Fibroblast of mammary gland (primary cell): ENCODE measurements at places on chromosomes 2 and 18.

DNA sequence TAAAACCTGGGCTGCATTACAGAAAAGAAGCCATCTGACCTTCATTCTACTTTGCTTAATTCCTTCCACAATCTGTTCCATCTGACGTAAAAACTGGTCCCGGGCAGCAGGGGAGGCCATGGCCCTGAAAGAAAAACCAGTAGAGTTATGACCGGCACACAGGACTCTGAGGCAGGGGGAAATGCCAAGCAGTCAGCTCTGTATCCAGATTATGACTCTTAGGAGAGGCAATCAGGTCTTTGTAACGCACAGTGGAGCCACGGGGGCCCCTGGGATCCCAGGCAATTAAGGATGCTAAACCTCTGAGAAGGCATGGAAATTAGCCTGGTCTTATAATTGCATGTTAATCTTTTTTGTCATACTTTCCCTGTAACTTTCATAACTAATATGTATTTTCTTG is 78.4 kb downstream of the CCDC93 start:
- no peak for DNase-seq

DNA sequence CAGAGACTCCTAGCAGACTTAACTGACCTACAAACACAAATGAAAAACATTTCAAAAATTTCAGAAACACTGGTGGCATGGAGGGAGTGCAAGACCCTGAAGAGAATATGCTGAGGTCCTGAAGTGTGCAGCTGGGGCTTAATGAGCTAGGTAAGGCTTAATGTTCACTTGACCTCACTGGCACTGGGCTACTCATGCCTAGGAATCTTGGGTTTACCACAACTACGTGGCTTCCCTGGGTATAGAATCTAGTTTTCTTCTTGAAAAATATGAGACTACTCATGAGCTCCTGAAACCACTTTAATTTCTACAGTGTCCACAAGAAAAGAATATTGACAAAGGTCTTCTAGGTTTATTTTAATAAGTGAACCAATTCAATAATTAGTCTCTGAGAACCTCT is 139.8 kb downstream of the HNMT start:
- DNase-seq: no peak

DNA sequence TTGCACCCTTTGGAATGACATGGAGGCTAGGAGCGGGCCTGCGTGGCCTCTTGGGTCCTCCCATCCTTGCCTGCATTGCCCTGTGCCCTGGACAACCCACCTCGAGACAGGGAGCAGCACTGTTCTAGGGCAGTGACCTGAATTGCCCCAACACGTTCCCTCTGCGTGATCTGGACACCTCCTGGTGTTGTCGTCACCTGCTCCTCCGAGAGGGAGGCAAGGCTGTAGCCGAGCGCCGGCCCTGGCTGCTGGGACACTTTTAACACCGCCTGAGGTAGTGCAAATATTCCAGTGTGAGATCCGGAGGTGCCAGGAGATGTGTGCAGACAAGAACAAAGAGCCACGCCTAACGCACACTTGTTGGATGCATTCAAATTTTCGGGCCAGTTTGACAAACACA is 131.5 kb downstream of the SMAD7 start:
- no peak for DNase-seq

DNA sequence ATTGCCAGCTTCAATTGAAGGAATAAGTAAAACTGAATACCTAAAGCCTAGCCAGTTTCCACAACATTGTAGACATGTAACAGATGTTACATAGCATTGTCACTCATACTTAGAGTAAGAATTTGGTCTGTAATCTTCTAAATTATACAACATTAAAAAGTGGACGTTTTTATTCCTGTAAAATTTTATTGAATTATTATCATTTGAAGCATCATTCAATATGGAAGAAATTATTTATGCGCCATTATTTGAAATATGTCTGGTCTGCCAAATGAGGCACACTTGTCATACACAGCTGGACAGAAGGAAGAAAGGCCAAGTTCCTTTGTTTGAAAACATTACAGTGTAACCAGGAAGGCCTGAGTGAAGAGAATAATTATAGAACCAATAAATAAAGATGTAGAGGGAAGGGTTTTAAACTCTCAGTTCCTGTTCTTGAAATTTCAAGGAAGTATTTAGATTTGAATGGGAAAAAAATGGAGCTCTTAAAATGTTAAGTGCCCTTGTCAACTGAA is 575.5 kb downstream of the LRRTM4 start:
- DNase-seq: no peak

- peak; percentile 93 for DNase-seq
Observed at GRCh38 chr2:38462121-38462661, 85.1 kb upstream of the ATL2 start.
